ENCODE measurements at places on chromosomes 6 and 20.

DNA sequence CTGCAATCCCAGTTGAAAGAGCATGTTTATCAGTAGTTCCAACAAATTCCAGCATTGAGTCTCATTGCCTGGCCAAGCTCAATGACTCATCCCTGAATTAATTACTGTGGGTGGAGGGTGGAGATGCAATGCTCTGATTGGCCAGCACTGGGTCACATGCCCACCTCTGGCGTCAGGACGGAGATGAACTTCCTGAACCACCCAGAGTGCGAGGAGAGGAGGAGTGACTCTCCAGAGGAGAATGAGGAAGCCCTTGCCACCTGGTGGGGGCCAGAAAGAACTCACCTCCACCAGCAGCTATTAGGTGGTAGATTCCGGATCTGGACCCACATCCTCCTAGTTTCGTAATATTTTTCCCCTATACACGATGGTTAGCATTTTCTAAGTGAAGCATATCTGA lies 283.9 kb downstream of the TBC1D7 start:
- DNase-seq = no peak

GRCh38 chr6:136149311-136149710 lies 100.8 kb downstream of the MTFR2 start:
- no peak for DNase-seq

DNA sequence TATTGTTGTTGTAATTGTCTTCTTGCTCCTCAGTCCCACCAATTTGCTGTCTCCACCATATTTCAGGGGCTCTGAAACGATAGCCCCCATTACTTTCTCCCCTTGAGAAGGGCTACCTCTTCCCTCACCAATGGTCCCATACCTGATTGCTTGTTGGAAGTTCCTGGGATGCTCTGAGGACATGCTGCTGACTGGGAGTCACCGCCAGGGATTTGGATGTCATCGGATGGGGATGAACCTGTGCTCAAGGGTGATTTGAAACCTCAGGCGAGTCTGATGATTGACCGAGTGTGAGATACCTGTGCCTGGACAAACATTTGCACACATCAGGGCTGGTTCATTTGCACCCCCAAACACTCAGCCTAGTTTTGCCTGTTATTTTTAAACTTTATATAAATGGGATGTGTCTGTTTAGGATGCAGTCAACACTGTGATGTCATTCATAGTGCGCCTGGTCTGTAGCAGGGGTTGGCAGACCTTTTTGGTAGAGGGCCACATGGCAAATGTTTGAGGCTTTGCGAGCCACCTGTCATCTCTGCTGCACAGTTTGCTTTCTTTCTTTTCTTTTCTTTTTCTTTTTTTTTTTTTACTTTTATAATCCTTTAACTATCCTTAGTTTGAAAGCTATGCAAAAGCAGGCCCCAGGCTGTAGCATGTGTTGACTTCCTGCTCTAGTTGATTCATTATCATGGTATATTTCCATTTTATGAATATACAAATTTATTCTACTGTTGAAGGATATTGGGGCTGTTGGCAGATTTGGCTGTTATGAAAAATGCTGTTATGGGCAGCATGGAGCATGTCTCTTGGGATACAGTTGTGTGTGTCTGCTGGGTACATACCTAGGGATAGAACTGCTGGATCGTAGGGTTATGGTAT lies 118.5 kb upstream of the PHACTR3 start:
- DNase-seq = no peak

GRCh38 chr6:155880900-155881299 lies 425.3 kb upstream of the NOX3 start:
- no peak for DNase-seq

DNA sequence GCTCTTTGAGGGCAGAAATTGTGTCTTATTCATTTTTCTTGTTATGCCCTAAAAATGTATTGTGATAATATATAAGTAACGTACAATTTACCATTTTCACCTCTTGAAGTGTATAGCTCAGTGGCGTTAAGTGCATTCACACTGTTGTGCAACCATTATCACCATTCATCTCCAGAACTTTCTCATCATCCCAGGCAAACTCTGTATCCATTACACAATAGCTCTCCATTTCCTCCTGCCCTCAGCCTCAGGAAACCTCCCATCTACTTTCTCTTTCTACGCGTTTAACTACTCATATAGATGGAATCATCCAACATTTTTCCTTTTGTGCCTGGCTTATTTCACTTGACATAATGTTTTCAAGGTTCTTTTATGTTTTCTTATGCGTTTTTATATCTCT lies 184.6 kb downstream of the ESR1 start:
- no peak for DNase-seq

DNA sequence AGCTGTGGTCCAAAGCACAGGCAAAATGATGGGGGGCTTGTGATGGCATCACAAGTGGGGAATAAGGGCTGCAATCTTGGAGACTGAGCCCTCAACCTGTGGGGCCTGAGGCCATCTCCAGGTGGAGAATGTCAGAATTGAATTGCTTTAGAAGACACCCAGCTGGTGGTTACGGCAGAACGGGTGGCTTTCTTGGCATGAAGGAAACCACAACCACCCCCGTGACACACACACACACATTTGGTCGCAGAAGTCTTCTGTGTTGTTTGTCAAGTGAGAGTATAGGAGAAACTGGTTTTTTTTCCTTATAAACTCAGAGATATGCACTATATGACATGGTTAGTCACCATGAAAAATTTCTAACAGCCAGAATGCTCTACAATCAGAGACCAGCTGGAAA lies 139.5 kb upstream of the CDH4 start:
- DNase-seq = no peak

GRCh38 chr20:15986690-15987089 lies 586.6 kb downstream of the KIF16B start:
- DNase-seq = no peak

GRCh38 chr6:141050471-141050870 lies 1082.3 kb upstream of the GJE1 start:
- DNase-seq = no peak

GRCh38 chr6:170584954-170585498 lies 589 bp upstream of the PDCD2 start:
- no peak for DNase-seq

- DNase-seq = no peak
Observed at GRCh38 chr20:24675651-24676352, 206.4 kb downstream of the SYNDIG1 start.

- DNase-seq = no peak
Observed at GRCh38 chr6:100913400-100914276, 32.5 kb upstream of the ASCC3 start.

DNA sequence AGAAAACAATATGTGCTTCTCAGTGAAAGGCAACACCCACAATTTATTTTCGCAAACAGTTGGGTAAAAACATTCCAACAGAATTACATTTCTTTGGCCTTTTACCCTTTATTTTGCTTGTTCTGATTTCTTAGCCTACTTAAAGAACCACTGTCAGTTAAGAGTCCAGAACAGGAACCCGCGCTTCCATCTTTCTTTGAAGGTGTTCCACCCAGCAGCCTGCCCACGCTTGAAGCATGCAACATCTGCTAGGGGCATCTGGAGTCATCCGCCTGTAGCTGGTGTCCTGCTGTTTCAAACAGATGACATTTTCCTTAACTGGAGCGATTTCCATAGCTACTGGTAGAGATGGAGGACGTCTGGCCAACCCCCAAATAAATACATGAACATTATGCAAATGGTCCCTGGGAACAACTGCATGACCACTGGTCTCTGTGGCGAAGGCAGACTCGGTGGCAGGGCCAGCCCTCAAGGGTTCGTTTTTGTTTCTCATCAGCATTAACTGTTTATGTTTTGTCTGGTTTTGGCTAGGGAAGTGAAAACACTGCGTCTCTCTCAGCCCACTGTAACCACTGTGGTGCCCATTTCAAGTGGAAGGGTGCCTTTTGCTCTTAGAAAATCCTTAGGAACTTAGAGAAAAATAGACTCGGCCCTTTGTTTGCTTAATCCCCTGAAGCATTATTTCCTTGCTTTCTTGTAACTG lies 51.6 kb downstream of the LAMA4 start:
- peak; percentile 92 for DNase-seq

- no peak for DNase-seq
Observed at GRCh38 chr6:116424001-116424400, 37.2 kb upstream of the CALHM6 start.

- no peak for DNase-seq
Observed at GRCh38 chr6:5152460-5152859, 67.3 kb downstream of the PPP1R3G start.

GRCh38 chr6:40881501-40881900 lies 157.5 kb downstream of the UNC5CL start:
- DNase-seq = no peak

DNA sequence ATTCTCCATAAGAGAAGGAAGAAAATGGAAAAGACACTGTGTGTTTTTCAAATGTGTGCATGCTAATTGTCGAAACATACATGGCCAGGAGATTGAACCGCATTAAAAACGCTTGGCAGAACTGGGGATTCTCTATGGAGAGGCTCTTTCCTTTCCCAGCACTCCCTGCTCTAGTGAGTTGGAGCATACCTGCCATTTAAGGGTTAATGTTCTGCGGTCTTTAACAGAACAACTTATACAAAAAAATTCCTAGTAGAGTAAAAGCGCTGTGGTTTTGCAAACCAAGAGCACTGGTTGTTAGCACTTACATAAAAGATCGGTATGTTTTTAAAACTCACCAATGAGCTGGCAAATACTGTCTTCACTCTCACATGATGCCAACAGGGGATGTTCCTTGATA lies 1.5 kb downstream of the TAGAP start:
- no peak for DNase-seq

GRCh38 chr6:43464337-43464736 lies 9.0 kb upstream of the DLK2 start:
- DNase-seq = no peak

DNA sequence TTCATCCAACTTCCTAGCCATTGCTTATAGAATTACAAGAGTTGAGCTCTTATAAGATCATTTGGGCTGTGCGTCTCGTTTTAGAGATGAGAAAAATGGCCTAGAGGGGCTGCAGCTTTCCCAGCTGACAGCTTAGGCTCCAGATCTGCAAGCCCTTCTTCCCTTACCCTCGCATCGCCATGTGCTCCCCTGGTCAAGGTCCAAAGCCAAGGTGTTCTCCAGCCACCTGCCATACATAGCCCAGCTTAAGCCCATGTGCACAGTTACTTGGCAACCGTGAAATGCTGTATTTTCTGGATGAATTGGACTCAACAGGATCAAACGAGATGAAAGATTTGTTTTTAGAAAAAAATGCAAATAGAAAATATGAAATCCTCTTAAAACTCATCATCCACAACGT lies 7.9 kb downstream of the MAP3K4 start:
- DNase-seq = peak; percentile 25

DNA sequence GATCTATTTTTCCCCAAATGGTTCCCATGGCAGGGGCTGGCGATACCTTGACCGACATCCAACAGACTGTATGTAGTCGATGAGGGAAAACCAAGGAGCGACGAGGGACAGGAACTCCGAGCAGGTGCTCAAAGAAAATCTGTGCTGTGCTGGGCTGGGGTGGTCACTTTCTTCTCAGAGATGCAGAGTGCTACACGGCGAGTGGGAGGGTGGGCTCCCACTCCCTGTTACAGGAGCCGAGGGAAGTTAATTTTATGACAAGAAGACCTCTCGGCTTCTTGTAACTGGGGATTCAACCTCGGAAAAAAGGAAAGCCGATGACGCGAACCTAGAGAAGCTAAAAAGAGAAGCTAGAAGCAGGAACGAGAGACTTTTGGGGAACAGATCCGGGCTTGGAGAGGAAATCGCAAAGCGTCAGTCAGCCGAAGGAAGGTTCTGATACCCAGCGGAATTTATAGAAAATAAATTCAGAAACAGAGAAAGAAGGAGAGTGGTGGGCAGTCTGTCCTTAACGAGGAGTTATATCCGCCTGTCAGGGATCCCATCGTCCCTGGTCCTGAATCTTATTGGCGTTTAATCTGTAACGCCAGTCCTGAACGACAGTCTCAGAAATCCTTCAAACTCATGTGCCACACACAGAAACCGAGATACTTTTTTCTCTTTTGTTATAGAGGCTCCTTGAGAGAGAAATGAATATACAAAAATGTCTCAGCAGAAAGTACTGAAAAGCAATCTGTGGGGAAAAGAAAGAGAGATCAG lies 84.6 kb upstream of the ZNF322 start:
- DNase-seq = no peak

Data from NCI-H524 treated with DMSO at 0.1 percent for 48 hours (cell line).